ENCODE measurements at places on chromosomes 5 and 9.

DNA sequence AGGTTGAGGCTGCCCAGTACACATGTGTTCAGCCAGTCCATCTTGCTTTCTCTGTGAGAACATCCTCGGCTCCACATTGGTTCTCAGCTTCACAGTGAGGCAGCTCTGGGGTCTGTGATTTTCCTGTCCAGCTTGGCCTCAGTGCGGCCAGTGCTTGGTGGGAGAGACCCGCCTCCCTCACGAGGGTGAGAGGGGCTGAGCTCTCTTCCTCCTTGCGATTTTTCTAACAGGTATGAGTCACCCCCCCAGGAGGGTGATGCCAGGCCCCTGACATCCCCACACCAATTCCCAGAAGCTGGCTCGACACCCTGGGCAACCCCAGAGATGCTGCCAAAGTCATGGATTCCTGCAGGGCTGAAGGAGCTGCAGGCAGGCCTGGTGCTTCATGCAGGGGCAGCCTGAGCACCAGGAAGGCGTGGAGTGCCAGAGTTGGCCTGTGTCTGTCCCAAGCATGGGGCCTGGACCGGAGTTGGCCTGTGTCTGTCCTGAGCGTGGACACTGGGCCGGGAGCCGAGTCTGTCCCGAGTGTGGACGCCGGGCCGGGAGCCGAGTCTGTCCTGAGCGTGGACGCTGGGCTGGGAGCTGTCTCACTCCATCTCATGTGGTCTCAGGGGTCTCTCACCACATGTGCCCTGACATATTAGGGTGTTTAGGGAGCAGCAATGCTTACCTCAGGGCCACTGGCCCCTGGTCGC, 408.6 kb upstream of the IRX4 start:
- DNase-seq = no peak

- DNase-seq = no peak
Measured at GRCh38 chr9:6929441-6930215, 171.9 kb downstream of the KDM4C start.

DNA sequence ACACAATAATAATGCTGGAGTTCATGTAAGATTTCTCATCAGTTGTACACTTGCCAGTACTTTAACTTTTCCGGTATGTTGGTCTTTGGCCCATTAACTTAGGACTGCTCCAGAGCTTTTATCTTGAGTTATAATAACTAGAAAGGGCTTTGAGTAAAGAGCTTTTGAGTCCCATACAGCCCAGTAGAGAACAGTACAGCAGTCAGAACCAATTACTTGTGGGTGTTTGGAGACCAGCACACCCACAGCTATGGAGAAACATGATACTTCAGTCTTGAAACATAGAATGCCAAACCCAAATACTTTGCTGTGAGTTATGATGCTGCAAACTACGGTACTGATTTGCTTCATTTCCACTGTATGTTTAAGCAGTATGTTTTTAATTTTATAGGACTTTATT, 374.3 kb downstream of the CCDC171 start:
- DNase-seq = no peak

DNA sequence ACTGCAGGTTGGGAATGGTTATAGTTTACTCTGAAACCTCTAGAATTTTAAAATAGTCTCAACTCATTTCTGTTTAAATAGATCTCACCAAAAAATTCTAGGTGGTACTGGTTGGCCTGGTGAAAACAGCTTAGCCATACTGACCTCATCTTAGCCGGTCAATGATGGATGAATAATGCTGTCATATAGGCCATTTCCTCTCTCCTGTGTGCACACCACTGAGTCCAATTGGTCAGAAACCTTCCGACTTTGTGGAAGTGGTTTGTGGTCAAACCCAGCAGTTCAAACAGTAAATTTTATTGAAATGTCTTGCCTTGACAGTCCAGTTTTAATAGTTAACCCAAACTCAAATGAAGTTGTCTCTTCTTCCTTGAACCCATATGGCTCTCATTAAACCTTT, 98.6 kb downstream of the GIN1 start:
- peak; percentile 60 for DNase-seq

DNA sequence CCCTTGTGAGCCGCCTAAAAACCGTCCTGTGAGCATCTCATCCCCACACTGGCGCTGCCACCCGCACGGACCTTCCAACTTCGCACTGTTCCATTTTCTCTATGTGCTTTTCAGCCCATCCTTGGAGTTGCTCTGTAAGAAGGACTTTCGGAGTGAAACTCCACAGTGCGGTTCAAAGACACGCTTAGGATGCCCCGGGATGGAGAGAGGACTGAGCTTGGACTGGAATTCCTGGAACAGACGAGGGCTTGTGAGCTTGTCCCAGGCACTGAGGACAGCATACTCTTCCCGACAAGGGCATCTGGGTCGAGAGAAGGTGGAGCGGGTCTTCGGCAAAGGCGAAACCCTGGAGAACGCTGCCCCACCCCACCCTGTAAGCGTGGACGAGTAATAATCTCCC, 187.8 kb downstream of the MEF2C start:
- no peak for DNase-seq

DNA sequence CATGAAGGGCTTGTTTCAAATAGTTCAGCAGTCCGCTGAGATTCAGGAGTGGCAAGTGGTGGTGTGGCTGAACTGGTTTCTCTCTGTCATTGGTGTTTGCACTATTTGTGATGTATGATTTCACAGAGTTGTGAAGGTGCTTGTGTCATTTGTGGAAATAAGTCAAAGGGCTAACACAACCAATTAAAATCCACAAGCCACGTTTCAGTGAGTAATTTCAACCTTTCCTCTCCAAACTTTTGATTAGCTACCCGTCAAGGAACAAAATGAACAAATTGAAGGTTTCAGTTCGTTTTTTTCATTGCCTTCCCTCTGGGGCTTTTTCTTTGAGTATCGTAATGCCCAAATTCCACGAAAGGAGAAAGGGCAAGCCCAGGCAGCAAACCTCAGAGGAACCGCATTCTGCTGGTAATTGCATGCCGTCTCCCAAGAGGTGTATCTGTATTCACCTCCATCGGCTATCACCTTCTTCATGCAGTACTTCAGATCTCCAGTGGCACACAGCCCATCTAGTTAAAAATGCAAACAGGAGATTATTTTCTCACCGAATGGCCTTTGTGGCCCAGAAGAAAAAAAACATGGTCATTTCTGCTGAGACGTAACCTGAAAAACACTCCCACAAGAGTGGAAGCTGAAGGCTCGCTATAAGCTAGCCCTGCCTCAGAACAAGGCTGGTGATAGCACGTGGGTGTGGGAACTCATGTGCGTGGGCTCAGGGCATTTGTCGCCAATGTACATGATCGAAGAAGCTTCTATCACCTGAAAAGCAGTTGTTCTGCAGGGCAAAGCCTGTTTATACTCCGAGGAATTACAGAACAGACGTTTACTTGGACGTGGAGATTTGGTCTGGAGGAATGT, 197.1 kb downstream of the NR3C1 start:
- DNase-seq = no peak

DNA sequence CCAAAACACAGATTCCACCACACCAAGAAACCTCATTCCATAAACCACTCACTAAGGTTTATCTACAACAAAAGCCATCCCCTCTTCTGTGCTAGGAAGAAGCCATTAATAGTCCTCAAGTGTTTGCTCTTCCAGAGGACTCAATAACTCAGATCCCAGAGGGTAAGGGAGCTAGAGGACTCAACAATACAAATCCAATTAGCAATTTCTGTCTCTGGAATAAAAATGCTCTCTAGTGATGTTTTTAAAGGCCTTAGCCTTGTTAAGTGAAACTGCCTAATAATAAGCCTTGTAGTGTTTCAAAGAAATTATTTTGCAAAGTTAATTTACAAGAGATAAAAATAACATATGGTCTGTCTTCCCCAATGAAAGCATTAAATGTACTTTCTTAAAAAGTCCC, 942.4 kb downstream of the CDH12 start:
- DNase-seq = no peak

DNA sequence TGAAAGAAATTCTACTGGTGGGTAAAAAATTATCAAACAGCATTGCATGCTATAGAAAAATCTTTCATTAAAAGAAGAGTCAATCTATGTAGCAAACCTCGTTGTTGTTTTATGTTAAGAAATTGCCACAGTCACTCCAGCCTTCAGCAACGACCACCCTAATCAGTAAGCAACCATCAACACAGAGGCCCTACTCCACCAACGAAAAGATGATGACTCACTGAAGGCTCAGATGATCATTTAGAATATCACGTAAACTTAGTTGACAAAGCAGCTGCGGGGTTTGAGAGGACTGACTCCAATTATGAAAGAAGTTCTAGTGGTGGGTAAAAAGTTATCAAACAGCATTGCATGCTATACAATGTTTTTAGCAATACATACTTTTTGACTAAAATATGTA, 242.6 kb downstream of the DRD1 start:
- DNase-seq = no peak

- no peak for DNase-seq
Measured at GRCh38 chr5:109837231-109837861, 147.6 kb downstream of the MAN2A1 start.

DNA sequence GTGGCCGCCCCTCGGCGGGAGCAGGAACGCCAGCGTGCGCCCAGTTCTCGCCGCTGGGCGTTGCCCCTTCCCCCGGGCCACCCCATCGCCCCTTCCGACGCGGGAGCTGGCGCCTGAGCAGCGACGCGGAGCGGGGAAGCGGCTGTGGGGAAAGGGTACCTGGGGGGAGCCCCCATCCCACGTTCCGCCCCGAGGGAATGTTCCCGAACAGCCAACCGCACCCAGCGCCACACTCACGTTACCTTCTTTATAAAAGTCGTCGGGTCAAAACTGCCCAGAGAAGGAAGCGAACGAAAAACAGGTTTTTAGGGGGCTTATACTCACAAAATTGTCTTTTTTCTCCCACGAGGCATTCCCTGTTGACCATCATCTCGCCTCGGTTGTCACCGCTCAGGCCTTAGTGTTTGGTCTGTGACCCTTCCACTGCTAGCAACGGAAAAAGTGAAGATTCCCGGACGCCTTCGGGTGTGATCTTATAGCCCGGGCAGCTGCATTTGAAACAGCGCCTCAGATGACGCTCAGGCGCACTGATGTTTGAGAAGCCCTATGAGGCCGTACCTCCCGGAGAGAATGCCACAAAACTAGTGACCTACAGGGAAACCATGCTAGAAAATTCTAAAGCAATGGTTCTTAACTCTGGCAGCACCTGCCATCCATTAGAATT, 475 bp upstream of the GOLM1 start:
- no peak for DNase-seq

DNA sequence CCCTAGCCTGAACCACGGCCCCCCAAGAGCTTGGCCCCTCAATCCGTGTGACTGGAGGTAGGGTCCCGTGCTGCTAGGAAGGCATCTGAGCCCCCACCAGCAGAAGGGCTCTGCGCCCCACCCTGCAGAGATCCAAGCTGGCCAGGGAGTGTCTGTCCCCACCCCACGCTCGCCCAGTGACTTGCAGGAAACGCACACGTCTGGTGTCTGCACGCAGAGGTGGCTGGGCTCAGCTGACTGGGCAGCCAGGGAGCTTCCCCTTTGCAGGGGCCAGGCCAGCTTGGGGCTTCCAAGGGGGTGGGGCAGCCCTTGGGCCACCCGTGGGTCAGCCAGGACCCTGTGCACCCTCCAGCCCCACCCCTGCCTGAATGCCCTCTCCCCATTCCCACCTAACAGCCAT, 24.3 kb downstream of the NOTCH1 start:
- DNase-seq = no peak

DNA sequence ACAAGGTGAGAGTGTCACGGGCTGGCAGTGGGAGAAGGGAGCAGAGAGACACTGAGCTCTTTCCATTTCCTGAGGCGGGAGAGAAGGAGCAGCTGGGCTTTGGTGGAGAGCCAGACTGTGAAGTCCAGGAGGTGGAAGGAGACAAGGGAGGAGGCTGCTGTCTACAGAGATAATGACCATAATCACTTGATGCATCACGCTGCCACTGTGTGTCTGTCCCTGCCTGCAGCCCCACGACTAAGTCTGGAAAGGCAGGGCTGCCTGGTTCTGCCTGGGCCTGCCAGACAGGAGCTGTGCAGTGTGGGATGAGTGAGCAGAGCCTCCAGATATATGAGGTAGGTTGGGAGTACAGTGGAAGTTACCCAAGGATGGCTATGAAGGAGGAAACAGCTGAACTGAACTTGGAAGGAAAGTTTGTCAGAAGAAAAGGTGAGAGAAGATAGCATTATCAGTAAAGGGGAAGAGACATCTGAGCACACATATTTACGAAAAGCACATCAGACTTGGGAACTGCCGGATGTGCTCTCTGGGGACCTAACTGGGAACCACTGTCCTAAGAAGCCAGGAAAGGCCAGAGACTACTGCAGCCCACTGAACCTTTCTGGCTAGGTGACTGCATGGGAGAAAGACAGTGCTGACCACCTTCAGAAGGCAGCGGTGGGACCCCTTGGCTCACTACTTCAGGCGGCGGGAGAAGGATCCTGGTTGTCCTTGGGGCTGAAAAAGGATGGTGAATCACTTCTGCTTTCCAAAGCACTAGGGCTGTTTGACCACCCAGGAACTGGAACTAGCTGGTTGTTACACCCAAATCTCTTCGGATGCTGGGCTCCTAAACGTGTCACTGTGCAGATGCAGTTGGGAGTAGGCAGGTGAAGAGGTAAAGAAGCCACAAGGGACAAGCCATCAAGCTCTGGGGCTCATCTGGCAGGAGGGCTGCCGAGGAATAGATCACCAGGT, 12.8 kb upstream of the DDX41 start:
- DNase-seq = no peak

- no peak for DNase-seq
Measured at GRCh38 chr5:65120371-65120967, 351.7 kb downstream of the CWC27 start.

DNA sequence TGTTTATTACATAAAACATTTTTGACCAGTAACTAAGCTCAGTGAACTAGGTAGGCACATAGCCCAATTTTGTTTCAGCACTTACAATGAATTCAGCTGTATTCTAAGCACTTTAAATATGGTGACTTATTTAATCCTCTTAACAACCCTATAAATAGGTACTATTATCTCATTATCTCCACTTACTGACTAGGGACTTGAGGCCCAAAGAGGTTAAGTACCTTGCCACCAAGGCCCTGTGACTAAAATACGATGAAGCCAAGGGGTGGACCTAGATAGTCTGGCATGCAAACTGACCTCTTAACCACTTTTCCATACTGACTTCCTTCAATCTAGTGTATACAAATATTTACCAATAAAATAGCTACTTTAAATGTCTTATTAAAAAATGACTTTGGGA, 266.4 kb downstream of the ZNF608 start:
- DNase-seq = no peak

DNA sequence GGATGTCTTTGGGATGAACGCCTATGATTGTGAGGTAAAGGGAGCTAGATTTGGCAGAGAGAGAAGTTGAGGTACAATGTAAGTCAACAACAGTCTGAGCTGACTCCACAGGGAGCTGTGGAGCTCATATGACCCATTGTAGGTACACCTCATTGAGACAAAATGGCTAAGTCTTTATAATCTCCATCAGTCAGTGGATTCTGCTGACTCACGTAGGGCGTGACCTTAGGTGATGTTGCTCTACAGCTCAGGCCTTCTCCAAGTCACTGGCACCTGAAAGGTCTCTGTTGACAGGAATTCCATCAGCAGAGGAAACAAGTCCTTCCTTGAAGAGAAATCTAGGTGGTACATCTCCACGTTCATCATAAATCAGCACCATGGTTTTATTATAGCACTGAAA, 118.2 kb upstream of the PRR16 start:
- no peak for DNase-seq
